Osteoblast (primary cell): ENCODE measurements at places on chromosomes 6 and 20. TPM values are rescaled to one million over a fixed set of nuclear protein-coding genes. Genes with fewer than 3 reads are reported as not detected.
A peak's percentile ranks its signal among the peaks of the same experiment; 100 is the strongest.

- DNase-seq, result no peak
Measured at GRCh38 chr6:115356371-115356770, 704.3 kb downstream of the FRK start.

FNDC11 gene
- total RNA-seq, result under 0.01 TPM in 1 of 2 replicates, not detected in the other

DNA sequence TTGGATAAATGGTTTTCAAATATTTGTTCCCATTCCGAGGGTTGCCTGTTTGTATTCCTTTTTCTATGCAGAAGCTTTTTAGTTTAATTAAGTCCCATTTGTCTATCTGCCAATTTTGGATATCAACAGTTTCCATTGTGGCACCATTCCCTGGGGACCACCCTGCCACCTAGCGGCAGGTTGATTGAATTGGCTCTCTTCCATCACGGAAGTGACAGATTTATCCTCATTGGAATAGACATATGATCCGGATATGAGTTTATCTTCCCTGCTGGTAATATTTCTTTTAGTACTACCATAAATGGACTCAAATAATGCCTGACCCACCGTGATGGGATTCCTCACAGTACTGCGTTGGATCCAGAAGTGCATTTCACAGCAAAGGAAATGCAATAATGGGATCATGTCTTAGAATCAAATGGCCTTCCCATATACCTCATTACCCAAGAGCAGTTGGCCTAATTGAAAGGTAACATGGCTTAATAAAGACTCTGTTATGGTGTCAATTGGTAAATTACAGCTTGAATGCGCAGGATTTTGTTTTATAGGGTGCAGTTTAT lies 327.0 kb downstream of the BMP2 start:
- peak; percentile 5 for DNase-seq

- no peak for DNase-seq
Measured at GRCh38 chr6:43835872-43836419, 65.9 kb downstream of the VEGFA start.
